ENCODE measurements at places on chromosomes 16 and 17.

- DNase-seq, result no peak
Measured at GRCh38 chr17:80781807-80782277, 209.8 kb upstream of the CHMP6 start.

- peak; percentile 22 for DNase-seq
Measured at GRCh38 chr17:44775838-44776621, 17.2 kb downstream of the ADAM11 start.

GRCh38 chr16:84062734-84063640 lies 20.4 kb upstream of the SLC38A8 start:
- peak; percentile 65 for DNase-seq

- no peak for DNase-seq
Measured at GRCh38 chr16:17173281-17173680, 297.5 kb downstream of the XYLT1 start.

DNA sequence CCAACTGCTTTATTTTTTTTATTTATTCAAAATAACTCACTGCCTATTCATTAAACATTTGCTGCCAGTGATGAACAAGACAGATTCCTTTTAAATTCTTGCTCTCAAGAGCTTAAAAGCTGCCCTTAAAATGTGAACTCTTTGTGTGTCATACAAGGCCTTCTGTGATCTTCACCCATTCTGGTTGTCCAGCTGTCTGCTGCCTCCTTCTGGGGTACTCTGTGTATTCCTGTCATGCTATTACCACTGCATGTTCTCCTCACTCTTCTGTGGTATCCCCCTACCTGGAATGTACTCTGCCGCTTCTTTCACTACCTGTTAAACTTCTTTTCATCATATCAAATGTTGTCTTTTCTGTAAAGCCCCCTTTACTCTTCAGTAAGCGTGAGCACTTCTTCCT lies 165.8 kb downstream of the CHD9 start:
- no peak for DNase-seq

DNA sequence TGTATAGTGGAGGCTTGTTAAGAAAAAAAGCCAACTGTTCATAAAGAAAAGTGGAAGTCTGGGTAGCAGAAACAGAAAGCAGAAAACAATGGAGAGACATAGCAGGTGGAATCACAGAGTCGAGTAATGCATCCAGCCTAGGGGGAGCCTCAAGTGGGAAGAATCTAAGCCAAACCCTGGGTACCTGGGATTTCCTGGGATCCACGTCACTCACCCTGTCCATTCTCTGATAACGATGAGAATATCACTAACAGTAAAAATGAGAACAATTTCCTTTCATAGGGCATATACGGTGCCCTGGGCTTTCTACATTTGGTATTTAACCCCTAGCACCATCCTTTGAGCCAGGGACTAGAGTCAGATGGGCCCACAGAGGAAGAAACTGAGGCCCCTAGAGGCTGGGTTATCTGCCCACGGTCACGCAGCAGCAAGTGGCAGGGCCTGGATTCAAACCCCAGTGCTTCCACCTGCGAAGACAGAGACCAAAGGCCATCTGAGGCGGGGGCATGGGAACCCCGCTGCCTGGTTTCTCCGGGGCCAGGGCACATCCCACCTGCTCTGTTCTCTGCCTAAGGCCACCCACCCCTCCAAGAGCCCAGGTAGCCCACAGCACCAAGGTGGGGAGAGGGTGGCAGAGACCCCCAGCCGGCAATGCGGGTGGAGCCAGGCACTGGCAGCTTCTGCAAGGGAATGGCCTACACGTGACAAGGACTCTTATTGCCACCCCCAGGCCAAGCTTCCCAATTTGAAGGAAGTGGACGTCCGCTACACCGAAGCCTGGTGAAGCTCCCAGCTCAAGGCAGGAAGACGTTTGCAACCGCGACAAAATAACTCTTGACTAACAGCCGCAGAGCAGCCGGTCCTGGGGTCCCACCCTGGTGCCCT lies 69.8 kb upstream of the PLCG2 start:
- DNase-seq, result no peak

DNA sequence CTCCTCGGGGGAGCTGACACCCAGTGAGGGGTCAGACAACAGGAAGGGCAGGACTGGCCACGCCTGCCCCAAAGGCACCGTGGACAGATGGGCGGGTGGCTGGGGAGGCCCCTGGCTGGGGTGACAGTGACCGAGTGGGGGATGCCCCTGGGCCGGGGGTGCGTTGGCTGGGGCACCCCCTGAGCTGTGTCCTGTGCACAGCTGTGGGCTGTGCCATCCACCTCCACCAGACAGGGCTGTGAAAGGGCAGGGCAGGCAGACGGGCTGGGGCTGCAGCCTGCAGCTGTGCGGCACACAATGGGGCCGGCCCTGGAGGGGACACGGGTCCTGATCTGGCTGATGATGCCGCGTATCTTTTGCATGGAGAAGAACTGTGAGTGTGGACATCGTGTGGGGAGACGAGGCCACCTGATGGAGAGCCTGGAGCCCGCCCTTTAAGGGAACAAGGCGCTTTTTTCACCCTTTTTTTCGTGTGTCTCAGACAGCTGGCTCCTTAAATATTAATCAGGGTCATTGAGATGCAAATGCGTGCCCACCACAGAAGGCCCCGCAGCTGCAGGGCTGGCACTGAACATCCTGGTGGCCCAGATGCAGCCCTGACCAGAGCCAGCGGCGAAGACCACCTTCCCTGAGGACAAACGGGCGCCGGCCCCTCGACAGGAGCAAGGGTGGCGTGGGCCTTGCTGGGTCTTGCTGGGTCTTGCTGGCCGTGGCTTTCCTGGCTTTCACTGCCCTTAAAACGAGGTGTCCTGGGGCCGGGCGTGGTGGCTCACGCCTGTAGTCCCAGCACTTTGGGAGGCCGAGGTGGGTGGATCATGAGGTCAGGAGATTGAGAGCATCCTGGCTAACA lies 42.4 kb upstream of the GNG13 start:
- DNase-seq, result no peak

- DNase-seq, result no peak
Measured at GRCh38 chr17:19651451-19652238, 3.1 kb downstream of the ALDH3A2 start.

DNA sequence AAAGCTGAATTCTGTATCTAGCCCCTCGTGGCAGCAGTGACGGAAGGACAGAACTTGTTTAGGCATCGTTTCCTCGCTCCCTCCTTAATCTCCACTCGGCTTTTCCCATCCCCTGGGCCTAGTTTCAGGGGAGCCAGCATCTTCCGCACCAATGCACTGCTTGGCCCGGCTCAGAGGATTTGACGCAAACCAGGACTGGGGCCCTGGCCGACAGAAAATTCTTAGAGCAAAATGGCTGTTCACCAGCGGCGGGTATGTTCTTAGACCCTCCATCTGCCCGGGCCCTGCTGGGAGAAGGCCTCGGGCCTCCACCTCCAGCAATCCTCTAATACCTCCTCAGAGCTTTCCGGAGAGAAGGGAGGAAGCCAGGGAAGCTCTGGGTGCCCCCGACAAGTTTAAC lies 54.6 kb downstream of the TBC1D16 start:
- DNase-seq, result no peak

- DNase-seq, result no peak
Measured at GRCh38 chr16:4089811-4090301, 26.4 kb downstream of the ADCY9 start.

DNA sequence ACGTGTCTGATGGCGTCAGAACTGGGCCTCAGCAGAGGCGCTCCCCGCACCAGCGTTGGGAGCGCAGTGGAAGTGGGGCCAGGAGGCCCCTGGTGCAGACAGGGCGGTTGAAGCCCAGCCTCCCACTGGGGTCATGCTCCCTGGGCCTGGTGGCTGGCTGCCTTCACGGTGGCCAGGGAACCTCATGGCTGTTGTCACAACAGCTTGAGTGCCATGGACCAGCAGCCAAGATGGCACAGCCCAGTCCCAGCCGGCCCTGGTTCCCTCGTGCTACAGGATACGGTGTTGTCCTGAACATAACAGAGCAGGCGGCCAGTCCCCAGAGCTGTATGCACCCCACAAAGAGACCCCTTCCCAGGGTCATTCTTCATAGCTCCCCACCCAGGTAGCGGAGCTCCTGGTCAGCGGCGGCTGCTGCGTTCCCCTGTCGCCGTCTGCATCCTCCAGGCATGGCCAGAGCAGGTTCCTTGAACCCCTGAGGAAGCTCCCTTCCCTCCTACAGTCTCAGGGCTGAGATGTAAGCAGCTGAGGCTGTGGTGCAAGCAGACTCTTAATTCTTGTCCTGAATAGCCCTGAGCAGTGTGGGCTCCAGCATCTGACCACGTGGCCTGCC lies 29.7 kb downstream of the NME3 start:
- DNase-seq, result no peak

GRCh38 chr16:4383591-4384444 lies 12.2 kb downstream of the VASN start:
- DNase-seq, result no peak

DNA sequence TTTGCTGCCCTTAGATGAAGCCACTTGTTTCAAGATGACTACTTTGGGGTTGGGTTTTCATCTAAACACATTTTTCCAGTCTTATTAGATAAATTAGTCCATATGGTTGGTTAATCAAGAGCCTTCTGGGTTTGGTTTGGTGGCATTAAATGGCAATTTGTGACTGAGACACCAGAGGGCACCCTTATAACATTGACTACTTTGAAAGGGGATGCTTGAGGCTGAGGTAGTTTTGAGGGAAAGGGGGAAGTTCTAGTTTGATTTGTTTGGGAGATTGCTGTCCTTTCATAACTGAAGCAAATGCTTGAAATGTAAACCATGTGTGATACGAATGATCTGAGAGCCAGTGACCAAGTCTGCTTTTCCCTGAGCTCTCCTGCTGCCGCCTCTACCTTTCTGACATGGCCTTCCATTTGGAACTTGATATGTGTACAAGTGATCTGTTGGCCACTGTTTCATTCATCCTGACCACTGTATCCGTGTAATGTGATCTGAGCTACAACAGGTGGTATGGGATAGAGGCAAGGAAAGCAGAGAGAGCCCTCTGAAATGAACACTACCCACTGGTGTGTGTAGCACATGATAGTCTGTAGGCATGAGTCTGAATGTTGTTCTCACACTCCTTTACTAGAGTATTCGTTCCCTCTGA lies 5.8 kb upstream of the RARA start:
- peak; percentile 28 for DNase-seq
